ENCODE measurements at places on chromosomes 12 and 14.

- ATAC-seq = no peak
Measured at GRCh38 chr12:72207486-72208409, 64.4 kb upstream of the TRHDE start.

DNA sequence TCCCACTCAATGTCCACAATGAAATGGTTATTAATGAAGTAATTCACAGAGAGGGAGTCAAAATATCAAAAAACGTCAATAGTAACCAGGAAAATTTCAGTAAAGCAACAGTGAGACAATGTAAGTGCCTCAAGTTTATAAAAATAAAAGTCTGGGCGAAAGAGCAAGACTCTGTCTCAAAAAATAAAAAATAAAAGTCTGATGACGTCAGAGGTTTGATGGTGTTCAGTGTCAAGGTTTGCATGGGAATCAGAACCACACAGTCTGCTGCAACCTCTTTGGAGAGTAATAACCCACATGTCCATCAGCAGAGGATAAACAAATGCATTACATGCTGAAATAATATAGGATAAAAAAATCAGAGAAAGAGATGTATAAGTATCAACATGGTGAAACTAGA is 152.4 kb downstream of the ASCL1 start:
- ATAC-seq = no peak

DNA sequence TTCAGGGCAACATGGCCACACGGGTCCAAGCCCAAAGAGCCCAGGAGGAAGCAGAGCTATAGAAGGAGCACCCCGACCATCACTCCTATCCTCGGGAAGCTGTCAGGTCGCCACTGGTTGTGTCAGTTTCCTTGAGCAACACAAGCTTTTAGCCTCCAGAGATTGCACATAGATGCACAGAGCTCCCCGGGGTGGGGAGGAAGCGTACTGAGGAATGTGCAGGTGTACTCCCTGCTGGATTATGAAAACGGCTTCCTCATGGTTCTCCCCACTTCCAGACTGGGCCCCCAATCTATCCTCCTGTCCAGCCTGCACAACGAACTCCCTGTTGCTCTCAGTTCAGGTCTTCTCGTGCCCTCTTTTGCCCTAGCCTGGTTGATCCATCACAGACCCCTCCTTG is 30.3 kb upstream of the IRF2BPL start:
- ATAC-seq = no peak

DNA sequence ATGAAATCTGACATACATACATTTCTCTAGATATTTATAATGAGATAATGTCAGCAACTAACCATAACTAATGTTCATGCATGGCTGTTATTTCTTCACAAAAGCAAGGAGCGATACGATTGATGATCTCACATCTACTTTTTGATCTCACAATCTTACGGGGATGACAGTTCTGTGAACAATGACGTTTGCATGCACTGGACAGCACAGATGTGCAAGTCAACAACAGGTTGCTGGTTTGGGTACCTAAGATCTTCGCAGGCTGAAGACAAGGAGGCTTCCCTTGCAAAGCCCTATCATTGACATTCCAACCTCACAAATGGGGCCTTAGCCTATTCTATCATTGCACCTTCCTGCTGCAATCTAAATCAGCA is 53.6 kb downstream of the C12orf42 start:
- ATAC-seq = no peak

DNA sequence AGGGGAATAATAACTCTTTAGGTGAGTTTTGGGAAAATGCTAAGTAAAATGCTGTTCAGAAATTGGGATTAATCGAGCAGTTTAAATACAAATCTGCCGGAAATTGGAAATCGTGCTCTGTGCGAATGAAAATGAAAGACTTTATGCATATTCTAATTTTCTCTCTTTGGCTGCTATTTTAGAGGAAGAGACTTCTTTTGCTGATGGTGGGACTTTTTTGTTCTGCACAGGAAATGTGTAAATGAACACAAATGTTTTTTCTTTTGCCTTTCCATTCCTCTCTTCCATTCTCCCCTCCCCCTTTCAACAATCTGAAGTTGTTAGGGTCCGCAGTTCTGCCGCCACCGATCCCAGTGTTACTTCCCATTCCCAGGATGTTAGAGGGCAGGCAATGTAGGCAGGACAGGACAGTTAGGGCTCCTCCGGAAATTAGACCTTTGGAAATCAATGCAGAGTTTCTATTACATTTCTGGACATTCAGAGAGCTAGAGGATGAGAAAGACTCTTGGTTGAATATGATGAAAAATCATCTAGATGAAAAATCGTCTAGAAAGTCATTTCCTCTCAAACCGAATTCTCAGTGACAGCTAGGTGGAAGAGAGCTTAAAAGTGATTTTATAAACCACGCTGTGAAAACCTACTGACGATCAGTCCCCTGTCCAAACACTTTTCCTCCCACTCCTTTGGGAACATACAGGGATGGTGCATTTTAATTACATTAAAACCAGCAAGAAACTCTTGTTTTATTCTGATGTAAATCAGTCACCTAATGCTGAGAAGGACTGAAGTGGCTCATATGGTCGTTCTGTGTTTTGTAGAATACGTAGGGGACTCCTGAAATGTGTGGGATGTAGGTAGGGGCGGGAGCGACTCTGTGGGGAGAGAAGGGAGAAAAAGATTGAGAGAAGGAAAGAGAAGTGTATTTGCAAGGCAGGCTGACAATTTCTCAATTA is 17.8 kb downstream of the FOXG1 start:
- no peak for ATAC-seq

DNA sequence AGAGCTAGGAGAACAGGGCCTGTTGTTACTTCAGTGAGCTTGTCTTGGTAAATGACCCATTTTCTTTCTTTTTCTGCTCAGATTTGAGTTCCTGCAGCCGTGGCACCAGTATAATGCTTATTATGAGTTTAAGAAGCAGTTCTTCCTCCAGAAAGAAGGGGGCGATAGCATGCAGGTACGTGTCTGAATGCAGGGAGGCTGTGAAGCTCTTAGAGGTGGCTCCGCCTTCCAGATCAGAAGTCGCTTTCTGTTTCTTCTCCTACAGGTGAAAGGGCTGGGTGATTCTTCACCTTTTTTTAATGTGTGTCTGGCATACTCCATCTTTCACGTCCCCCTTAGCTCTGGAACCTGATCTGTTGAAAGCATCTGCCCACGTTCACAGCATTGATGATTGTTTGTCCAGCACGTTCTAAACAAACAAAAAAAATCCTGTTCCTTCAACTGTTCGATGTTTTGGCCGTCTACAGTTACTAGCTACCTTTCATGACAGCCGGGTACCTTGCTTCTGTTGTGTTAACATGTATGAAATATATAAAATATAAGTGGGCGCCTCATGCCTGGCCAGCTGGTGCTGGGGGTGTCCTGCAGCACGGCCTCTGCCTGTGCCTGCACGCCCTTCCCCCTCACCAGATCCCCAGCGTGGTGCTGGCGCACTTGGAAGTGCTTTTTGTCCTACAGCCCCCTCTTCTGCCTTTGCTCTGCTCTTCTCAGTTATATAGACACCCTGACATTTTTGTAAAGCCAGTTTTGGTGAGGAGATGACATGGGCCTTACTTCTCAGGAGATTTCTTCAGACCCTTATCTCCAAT is 44.6 kb downstream of the SFSWAP start:
- ATAC-seq = peak; percentile 41

- ATAC-seq = no peak
Measured at GRCh38 chr14:38261620-38262019, 5.7 kb upstream of the CLEC14A start.

- no peak for ATAC-seq
Measured at GRCh38 chr14:23694949-23695663, 58.9 kb downstream of the DHRS2 start.

GRCh38 chr12:120571299-120571698 is 9.9 kb downstream of the POP5 start:
- ATAC-seq = no peak

DNA sequence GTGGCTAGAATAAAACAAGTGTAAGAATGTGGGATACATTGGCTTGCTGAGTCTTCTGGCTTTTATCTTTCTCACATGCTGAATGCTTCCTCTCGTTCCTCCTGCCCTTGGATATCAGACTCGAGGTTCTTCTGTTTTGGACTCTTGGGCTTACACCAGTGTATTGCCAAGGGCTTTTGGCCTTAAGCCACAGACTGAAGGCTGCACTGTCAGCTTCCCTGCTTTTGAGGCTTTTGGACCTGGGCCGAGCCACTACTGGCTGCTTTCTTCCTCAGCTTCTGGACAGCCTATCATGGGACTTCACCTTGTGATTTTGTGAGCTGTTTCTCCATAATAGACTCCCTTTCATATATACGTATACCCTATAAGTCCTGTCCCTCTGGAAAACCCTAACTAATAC is 300.9 kb upstream of the STXBP6 start:
- no peak for ATAC-seq

DNA sequence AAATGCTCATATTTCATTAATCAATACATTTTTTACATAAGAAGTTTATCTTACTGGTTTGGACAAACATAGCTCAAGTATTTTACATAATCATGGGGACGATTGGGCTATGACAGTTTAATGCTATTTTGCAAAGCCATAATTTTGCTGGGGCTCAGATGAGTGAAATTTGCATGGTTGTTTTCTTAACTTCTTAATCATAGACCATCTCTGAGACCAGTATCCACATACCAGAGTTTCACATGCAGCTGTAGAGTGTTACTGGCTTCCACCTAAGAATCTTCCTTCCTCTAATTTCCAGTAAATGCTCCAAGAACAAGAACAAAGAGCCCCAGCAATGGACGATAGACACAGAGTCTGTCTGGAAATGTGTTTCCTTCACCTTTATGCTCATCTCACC is 303.0 kb upstream of the TMEM132C start:
- no peak for ATAC-seq

GRCh38 chr12:2696136-2696535 is 98.6 kb upstream of the FKBP4 start:
- no peak for ATAC-seq

GRCh38 chr12:48061938-48062719 is 43.8 kb downstream of the SENP1 start:
- no peak for ATAC-seq

- ATAC-seq = no peak
Measured at GRCh38 chr12:34396861-34397590, 374.7 kb downstream of the ALG10 start.

DNA sequence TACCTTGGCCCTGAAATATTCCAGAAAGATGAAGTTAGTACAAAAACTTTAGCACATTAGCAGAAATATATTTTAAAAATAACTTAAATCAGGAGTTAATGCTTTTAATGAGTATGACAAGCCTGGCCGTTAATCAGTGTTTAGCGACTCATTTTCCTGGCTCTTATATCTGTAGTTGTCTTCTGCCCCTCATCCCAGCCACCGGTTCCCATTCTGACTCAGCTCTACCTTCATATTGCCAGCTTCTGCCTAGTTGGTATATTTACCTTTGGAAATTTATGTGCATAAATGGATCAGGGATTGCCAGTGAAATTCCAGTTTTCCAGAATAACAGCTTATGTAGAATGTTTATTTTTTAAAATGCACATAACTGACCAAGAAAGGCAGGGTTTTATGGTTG is 79.9 kb downstream of the ERGIC2 start:
- ATAC-seq = no peak

GRCh38 chr14:104819361-104819781 is 18.5 kb downstream of the ZBTB42 start:
- ATAC-seq = no peak

GRCh38 chr12:71291746-71292145 is 133.9 kb upstream of the TSPAN8 start:
- ATAC-seq = no peak

GRCh38 chr14:75144944-75145343 is 18.1 kb upstream of the NEK9 start:
- ATAC-seq = no peak

DNA sequence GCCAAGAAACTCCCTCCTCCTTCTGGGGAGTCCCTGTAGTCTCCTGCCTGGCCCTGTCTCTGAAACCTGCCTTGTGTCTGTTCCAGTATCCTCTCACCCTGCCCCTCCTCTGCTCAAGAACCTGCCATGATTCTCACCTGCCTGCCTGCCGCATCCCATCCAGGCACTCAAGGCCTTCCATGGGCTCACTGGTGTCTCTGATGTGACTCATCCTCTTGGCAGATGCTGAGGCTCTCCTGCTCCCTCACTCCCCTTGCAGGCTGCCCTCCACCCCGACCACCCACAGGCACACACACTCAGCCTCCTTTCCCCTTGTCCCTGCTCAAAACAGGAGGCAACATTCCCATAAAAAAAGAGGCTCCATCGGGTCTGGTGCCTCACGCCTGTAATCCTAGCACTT is 5.8 kb upstream of the BEGAIN start:
- no peak for ATAC-seq

DNA sequence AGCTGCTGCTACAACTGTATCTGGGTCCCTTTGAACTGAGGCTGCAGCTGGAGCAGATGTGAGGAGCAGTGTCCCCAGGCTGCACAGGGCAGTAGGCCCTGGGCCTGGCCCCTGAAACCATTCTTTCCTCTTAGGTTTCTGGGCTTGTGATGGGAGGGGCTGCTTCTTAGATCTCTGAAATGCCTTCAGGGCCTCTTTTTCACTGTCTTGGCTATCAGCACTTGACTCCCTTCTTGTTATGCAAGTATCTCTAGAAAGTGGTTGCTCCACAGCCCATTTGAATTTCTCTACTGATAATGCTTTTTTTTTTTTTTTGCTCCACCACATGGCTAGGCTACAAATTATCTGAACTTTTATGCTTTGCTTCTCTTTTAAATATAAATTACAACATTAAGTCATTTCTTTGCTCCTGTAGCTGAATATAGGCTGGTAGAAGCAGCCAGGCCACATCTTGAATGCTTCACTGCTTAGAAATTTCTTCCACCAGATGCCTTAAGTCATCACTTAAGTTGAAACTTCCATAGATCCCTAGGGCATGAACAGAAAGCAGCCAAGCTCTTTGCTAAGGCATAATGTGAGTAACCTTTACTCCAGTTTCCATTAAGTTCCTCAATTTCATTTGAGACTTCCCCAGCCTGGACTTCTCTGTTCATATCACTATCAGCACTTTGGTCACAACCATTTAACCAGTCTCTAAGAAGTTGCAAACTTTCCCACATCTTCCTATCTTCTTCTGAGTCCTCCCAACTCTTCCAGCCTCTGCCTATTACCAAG is 41.1 kb downstream of the ACSM4 start:
- ATAC-seq = no peak

GRCh38 chr14:96053600-96054381 is 14.6 kb downstream of the C14orf132 start:
- ATAC-seq = no peak

- ATAC-seq = no peak
Measured at GRCh38 chr12:92629349-92630065, 73.3 kb upstream of the PLEKHG7 start.

- ATAC-seq = no peak
Measured at GRCh38 chr12:26847431-26847830, 14.4 kb upstream of the ITPR2 start.

DNA sequence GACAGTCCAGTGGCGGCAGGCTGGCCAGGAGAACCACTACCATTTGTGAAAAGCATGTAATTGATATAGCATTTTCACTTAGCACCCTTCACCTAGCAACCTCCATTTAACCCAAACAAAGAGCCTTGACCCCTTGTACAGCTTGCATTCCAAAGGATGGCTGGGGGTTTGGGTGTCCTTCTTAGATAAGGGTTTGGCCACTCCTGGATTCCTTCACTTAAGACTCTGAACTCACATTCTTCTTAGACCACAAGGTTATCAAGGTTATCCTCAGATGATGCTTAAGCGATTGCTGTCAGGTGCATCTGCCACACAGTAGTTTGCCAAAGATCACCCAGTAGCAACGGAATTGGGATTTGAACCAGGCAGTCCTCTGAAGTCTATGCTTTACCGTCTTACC is 102.8 kb downstream of the ZNF664 start:
- no peak for ATAC-seq

- ATAC-seq = no peak
Measured at GRCh38 chr14:56992332-56992820, 182.1 kb upstream of the OTX2 start.

- ATAC-seq = no peak
Measured at GRCh38 chr14:77208291-77208978, 26.8 kb downstream of the TMEM63C start.

GRCh38 chr14:74475678-74476077 is 17.4 kb downstream of the NPC2 start:
- ATAC-seq = no peak

Data from activated CD4-positive, CD25-positive, alpha-beta regulatory T cell treated with anti-CD3 and anti-CD28 coated beads, Interleukin-2, amount 50 U/mL, for 24 hours (primary cell).